Astrocyte (in vitro differentiated cells and primary cell): ENCODE measurements at places on chromosomes 13 and 19.

- DNase-seq: peak; percentile 8
These were observed 75.8 kb downstream of the TBC1D4 start for GRCh38 chr13:75405976-75406703.

DNA sequence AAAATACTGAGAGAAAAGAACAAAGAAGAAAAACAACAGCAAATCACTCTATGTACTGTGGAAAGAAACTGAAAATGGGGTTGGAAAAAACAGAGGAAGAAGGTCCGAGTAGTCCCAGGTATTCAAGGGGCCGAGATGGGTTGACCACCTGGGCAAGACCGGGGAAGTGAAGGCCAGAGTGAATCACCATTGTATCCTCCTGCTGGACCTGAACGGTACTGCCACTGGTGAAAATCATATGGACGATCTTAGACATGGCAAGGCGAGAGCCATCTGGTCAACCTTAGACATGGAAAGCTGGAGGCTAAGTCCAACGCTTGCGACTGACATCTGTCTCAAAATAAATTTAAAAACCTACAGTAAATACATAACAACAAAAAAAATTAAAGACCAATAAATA, 44.4 kb upstream of the ZNF91 start:
- DNase-seq: no peak

DNA sequence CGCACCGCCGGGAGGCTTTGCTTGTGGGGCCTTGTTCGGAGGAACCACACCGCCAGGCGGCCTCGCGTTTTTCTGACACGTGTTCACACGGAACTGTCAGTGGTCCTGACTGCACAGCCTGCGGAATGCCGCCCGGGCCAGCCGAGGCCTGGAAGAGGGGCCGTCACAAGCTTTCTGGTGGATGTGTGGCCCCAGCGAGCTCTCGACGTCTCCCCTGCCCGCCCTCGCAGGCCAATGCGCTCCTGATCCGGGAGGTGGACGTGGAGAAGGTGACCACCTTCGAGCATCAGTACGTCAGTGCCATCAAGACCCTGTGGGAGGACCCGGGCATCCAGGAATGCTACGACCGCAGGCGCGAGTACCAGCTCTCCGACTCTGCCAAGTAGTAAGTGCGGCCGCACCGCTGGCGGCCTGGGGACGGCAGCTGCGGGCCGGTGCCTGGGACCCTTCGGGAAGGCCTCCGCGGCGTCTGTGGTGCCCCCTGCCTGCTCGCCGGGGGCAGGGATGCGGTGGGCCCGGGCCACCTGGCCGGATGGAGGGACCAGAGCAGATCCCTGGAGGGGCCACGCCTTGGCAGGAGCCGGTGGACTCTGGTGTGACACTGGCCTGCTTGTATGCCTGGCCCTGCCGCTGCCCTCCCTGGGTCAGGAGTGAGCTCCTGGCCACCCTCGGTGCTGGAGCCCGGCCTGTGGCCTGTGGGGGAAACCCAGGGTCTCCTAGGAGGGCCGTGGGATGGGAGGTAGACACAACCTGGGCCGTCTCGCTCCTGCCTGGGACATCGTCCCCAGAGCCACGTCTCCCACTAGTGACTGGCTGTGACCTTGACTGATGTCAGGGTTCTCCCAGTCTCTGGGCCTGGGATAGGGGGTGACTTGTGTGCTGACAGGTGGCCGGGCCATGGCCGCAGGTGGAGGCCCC, 19.2 kb downstream of the GNA11 start:
- no peak for DNase-seq

DNA sequence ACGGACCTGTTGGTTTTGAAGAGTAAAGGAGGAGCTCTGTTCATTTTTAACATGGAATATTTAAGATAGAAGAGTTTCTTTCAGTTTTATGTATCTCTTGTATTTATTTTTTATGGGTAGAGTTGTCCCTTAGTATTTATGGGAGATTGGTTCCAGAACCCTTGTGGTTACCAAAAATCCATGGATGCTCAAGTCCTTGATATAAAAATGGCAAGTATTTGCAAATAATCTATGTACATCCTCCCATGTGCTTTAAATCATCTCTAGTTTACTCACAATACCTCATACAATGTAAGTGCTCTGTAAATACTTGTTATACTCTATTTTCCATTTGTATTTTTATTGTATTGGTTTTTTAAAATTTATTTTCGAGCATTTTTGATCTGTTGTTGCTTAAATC, 63.1 kb downstream of the TM9SF2 start:
- DNase-seq: no peak

- no peak for DNase-seq
These were observed 87.3 kb upstream of the FBXL3 start for GRCh38 chr13:77114271-77114670.

DNA sequence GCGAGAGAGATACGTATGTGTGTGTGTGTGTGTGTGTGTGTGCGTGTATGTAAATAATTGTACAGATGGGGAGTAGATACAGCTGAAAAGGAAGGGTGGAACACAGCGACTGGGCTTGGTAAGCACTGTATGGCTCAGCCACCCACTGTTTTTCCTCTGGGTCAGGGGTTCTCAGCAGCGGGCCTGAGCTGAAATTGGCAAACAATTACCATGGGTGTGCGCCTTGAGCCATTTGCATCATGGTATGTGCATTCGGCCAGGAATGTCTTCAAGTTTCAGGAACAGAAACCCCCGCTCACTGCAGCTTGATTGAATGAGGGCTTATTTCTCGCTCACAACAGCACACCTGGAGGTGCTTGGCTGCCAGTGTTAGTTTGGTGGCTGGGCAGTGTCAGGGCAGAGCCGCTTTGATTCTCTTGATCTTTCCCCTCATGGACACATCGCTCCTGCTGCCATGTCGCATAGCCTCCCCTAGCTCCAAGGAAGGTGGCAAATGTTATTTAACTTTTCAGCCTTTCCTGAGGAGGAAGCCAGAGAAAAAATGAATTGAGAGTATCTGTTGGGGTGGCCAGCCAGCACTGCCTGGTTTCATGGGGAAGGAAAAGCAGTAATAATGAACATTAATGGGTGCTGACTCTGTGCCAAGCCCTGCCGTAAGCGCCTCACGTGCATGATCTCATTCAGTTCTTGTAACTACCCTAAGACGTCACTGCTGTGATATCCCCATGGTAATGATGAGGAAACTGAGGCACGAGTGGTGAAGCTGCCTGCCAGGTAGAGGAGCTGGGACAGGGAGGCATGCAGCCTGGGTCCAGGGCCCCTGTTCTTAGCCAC, 126.9 kb downstream of the SIPA1L3 start:
- DNase-seq: peak; percentile 77

DNA sequence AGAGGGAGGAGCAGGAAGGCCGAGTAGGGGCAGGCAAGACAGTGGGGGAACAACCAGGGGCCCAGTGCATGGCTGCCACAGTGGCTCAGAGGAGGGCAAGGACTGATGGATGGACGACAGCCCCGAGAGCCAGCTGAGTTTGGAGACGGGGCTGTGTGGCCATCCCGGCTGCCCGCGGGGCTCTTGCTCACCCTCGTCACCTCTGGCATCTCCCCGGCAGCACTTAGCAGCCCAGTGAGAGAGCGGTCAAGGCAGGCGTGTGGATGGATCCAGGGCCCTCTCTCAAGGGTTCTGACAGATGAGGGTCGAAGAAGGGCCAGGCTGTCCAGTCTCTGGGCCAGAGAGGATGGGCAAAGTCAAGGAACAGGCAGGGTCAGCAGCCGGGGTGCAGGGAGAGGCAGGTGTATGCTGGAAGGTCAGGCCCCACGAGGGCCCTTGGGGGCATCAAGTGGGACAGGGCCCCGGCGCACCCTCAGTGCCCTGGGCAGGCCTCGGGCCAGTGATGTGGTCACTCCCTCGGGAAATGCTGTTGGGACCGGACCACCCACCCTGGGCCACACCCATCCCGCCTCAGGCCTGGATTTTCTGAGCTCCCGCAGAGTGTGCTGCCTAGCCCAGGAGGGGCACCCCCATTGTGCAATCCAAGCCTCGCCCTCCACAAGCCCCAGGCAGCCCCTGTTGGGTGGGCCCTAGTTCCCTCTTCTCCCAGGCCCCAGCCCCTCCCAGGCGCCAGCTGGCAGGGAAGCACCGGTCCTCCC, 56.4 kb upstream of the TPM4 start:
- DNase-seq: no peak

GRCh38 chr19:374183-374885, 29.7 kb upstream of the MIER2 start:
- DNase-seq: no peak

DNA sequence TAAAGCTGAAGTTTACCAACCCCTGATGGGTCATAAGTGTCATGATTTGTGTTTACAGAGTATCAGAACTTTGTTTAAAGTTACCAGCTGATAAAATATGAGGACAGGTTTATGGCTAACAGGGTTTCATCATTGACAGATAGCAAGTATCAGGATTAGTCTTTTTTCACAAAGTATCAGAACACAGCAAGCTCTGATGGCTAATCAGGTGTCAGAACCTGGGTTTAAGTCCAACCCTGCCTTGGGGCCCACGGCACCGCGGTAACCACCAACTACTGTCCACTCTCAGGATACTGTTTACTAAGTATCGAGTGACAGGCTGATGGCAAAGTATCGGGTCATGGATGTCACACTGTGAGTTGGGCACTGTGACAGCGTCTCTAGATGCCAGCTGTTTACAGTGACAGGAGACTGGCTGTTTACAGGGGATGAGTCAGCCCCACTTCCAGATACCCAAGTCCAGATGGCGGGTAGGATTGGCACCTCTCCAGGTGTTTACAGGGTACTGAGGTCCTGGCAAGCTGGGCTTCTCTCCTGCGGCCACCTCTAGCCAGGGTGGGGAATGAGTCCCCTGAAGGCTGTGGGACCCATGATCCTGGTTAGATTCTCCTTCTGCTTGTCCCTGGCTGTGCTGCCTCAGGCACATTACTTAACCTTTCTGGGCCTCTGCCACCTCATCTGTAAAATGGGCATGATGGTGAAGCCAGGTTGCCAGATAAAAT, 21.8 kb downstream of the ARRDC2 start:
- DNase-seq: no peak

GRCh38 chr13:73451221-73452029, 392.6 kb downstream of the KLF5 start:
- DNase-seq: no peak

- DNase-seq: no peak
These were observed 9.0 kb downstream of the TSPAN16 start for GRCh38 chr19:11304936-11305335.

DNA sequence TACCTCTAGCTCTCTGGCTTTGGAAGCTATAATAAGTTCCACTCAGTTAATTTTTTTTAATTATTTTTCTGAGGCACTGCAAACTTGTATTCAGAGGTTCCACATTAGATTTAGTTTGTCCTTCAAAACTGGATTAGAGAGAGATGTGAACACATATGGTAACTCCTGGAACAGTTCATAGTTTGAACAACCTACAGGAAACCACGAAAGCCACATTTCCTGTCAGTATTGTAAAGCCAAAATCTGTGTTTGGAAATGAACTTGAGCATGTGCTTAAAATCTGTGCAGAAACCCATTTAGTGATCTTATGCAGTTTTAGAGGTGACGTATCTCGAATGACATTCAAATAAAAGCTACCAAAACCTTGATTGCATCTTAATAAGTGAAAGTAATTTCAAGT, 1952.0 kb downstream of the OLFM4 start:
- no peak for DNase-seq

- DNase-seq: peak; percentile 88
These were observed 17.9 kb upstream of the EPHX3 start for GRCh38 chr19:15249972-15250639.
